ENCODE measurements at places on chromosomes 6 and 20.

DNA sequence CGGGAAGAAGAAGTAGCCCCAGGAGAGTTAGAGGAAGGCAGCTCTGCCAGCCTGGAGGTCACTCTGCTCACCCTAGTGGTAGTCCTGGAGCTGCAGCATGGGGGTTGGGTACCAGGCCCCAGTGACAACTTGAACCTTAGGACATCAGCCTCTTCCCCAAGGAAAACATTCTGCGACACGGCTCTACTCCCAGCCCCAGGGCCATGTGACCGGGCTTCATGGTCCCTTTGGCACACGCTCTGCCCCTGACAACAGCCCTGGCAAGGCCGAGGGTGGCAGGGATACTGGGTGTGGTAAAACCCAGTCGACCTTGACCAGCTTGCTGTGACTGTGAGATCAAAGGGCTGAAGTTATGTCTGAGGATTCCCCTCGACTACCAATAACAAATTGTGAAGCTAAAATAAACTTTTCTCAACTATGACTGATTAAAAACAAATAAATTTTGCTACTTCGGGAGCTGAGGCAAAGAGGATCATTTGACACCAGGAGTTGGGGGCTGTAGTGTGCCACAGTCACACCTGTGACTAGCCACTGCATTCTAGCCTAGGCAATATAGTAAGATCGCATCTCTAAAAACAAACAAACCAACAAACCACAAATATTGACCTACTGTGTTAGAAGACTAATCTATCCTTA lies 24.4 kb upstream of the ARID1B start:
- DNase-seq: no peak

DNA sequence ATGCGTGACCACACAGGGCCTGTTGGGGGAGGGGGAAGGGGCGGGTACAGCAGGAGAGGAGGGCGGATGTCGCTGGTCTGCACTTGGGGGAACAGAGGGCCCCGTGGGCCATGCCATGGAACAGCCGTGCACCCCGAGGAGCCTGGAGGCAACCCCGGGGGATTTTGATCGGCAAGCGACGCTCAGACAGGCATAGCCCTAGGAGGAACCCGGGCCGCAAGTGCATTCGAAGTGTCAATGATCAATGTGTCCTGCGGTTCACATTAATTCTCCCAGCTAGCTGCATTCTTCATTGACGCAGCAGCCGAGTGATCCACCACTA lies 772.8 kb upstream of the DEFB115 start:
- no peak for DNase-seq

DNA sequence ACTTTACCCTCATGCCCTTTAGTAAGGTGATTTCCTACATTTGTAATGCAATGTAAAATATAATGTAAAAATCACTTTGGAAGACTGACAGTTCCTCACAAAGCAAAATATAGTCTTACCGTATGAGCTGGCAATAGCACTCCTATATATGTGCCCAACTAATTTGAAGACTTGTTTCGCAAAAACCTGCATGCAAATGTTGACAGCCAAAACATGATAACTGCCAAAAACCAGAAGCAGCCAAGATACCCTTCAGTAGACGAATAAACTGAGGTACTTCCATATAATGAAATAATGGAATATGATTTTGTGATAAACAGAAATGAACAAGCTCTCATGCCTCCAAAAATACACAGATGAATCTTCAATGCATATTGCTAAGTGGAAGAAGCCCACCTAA lies 13.6 kb downstream of the AURKA start:
- DNase-seq: no peak

- no peak for DNase-seq
Measured at GRCh38 chr6:7142918-7143475, 35.2 kb downstream of the RREB1 start.

DNA sequence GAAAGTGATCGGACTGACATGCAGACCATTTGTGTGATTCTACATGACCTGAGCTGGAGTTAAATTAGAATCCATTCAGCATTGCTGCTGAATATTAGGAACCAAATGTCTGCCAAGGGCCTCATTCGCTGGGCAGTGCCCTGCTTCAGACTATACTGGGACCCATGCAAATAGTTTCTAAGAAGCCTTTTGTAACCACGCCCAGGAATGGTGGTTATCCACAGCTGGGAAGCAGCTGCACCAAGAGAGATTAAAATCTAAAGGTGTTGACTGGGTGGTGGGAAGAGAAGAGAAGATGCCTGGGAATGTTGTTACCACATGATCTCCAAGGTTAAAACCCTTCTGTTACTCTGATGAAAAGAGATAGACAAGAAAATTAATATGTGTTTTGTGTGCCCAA lies 156.8 kb downstream of the PKHD1 start:
- DNase-seq: no peak

DNA sequence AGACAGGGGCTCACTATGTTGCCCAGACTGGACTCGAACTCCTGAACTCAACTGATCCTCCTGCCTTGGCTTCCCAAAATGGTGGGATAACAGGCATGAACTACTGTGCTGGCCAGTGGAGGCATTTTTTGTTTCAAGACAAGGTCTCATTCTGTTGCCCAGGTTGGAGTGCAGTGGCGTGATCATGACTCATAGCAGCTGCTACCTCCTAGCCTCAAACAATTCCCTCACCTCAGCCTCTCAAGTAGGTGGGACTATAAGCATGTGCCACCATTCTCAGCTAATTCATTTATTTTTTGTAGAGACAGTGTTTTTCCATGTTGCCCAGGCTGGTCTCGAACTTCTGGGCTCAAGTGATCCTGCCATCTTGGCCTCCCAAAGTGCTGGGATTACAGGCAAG lies 17.2 kb downstream of the ENPP3 start:
- no peak for DNase-seq

DNA sequence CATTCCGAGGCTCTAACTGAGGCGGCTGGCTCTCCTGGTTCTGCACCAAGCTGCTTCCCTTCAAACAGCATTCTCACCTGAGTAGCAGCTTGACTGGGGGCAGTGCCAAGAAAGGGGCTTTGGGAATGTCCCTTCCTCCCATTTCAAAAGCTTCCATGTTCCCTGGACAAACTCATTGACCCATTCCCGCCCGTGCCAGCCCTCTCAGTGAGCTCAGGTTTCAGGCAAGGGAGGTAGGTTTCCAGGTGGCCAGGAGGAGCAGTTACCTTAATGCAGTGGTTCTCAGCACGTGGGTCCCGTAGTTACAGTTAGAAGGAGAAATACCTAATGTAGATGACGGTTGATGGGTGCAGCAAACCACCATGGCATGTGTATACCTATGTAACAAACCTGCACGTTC lies 135.2 kb downstream of the ELOVL4 start:
- no peak for DNase-seq

DNA sequence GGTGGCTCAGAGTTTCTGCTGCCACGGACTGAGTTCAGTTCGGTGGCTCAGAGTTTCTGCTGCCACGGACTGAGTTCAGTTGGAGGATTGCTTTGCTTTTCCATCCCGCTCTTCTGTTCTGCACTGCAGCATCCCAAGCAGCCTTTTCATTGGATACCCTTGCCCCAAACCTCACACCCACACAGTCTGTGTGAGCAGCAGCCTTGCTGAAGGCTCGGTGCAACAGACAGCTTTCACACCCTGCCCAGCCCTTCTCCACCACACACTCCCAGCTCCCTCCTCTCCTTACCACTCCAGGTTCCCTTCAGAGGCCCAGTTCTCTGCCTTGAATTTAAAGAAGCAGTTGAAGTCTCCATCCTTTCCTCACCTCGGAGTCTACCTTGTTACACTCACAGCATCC lies 52.5 kb upstream of the CHD6 start:
- no peak for DNase-seq

DNA sequence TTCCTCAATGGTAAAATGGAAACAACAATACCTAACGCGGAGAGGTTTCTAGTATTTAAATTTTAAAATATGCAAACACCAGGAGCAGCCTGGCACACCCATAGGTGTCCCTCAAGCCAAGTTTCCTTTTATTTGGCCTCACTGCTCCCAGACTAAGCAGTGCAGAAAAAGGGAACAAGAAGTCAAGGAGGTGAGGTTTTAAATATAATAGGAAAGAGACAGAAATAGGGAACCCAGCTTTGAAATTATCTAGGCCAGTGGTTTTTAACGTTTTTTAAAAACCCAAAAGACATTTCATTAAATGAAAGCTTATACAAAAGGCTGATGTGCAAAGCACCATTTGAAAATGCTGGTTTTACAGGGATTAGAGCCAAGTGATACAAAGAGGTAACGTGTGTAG lies 109.6 kb downstream of the SLC22A3 start:
- no peak for DNase-seq

DNA sequence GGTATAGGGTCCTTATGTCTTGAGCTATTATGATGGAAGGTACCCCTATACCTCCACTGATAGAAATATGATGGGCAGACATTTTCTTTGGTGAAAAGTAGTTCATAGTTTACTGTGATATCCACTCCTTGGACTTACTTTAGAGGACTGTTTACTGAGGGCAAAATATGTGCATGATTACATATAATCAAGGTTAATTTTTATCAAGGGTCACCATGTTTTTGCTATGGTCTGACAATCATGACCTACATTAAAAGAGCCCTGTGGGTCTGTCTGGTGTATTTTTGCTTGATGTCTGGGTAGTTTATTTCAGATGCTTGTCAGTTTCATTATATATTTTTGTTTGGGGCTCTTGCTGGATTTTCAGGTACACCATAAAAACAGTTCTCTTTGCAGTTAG lies 40.1 kb downstream of the CDKAL1 start:
- DNase-seq: no peak

- DNase-seq: no peak
Measured at GRCh38 chr6:36863670-36864540, 10.7 kb downstream of the PPIL1 start.

DNA sequence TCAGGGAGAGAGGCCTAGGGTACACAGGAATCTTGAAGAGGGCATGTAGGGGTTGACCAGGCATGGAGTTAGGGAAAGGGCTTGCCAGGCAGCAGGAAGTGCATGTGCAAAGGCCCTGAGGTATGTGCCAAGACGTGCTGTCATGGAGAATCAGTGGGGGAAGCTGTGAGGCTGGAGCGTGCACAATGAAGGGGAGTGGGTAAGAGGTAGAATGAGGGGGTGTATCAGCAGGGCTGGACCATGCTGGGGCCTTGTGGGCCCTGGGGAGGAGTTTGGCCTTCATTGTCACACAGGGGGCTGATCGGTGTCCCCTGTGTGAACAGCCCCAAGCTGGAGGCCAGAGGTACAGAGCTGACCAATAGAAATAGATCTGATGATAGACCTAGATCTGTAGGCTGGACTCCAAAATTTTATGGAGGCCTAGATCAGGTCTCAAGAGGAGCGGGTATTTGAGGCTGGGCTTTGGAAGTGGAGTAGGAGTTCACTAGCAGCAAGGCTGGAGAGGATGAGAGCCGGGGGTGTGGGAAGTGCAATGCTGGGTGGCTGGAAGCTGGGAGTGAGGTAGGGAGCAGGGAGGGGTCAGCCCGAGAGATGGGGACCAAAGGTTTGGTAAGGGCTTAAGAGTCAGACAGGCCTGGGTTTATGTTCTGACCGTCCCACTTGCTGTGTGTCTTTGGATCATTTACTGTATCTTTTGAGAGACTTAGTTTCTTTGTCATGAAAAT lies 3.0 kb downstream of the SRC start:
- no peak for DNase-seq

DNA sequence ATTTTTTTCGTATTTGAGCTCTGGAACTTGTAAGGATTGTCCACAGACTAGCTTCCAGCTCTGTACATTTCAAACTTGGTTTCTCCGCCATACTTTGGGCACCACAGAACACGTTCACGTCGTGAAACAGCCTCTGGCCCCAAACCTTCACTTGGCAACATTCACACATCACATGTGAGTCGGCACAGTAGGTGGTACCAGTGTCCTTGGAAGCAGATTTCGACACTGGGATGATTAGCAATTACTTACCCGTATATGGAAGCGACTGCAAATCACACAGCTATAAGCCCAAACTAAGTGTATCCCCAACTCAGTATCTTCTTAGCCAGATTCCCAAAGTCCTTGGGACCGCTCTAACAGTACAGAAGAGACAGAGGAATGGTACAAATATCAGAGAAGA lies 60.2 kb downstream of the MAFB start:
- DNase-seq: no peak

GRCh38 chr6:108807928-108808327 lies 40.3 kb upstream of the ARMC2 start:
- DNase-seq: no peak

DNA sequence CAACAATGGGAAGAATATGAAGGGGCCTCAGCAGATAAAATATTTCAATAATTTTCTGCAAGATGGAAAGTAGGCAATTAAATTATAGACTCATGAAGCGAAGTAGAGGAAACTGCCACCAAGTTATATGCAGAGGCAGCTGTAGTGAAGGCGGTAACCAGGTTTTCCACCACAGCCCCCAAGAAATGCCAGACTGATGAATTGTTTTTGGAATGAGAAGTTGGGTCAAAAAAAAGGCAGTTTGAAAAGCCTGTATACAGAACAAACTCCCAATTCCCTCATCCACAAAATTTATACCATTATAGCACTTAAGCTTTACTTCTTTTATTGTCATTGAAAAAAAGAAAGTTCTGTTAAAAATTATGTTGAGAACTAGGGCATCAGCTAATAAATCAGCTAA lies 45.3 kb downstream of the ELOVL4 start:
- DNase-seq: no peak

DNA sequence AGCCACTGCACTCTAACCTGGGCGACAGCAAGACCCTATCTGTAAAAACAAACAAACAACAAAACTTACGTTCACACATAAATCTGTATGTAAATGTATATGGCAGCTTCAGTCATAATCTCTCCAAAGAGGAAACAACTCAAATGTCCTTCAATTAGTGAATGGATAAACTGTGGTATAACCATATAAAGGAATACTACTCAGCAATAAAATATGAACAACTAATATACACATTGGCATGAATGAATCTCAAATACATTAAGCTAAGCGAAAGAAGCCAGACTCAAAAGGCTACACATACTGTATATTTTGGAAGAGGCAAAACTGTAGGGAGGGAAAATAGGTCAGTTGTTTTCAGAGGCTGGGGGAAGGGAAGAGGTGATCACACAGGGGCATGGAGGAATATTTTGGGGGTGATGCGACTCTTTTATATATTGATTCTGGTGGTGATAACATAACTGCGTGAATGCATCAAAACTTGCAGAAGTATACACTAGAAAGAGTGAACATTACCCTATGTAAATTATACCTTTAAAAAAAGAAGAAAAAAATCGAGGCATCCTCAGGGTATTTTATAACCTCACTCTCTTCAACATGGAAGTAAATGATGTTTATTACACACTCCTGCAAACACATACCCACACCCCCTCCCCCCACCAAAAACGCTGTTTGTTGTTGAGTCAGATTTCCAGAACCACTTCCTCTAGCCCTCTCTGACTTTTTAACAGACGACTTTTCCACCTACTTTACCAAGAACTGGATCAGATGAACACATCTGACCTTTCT lies 115.2 kb upstream of the RNF24 start:
- DNase-seq: peak; percentile 83

DNA sequence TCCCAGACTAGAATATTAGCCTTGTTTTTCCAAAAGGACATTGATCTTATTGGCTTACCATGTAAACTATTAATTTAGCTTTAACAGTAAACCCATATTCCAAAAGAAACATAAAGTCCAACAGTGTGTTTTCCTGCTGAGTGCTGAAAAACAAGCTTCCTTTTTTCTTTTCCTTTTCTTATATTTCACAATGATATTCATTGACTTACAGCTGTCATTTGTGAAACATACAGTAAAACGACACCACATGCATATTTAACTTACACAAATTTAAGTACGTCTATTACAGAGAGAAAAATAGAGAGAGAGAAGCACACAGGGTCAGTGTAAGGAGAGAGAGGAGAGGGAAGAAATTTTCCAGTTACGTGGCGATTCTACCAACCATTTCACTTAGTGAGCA lies 543.9 kb upstream of the JARID2 start:
- DNase-seq: no peak

GRCh38 chr20:45890077-45890984 lies 677 bp downstream of the NEURL2 start:
- DNase-seq: peak; percentile 63

- peak; percentile 17 for DNase-seq
Measured at GRCh38 chr20:5945963-5946362, 4.4 kb downstream of the TRMT6 start.

Data from activated naive CD4-positive, alpha-beta T cell treated with anti-CD3 and anti-CD28 coated beads for 36 hours (primary cell).